ENCODE measurements at places on chromosomes 3 and 15. TPM values are rescaled to one million over a fixed set of nuclear protein-coding genes. Genes with fewer than 3 reads are reported as not detected.

GRCh38 chr3:196207833-196208607 lies 3.2 kb downstream of the ZDHHC19 start:
- no peak for DNase-seq

DNA sequence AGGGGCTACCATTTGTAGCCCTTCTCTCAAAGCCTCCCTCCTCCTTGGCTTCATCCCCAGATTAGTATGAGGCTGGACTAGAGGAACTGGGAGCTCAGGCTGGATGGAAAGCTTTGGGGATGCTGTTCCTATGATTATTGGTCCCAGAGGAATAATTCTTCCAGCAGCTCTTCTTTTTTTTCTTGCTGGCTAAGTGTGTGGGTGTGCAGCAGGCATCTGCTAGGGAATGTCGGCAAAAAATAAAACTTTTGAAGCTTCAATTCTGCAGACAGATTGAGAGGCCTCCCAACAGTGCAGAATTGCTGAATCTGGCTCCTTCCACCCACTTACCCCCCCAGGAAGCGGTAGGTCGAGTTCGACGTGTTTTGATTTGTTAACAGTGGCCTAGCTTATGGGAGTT lies 138.5 kb upstream of the ANKRD28 start:
- DNase-seq = no peak

DNA sequence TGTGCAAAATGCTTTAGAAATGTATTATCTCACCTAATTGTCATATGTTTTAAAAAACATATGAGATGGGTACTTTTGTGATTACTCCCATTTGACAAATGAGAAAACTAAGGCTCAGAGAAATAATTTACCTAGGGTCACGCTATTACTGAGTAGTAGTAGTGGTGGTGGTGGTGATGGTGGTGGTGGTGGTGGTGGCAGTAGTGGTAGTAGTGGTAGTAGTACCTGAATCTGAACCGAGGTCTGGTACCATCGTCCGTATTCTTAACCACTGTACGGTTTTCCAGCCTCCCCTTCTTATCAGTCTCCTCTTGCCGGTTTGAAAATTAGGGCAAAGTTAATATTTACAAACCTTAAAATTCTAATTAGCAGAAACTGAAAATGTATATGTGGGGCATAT lies 102.4 kb downstream of the KLHL25 start:
- DNase-seq = no peak

GRCh38 chr3:58179235-58180098 lies 31.3 kb downstream of the DNASE1L3 start:
- no peak for DNase-seq

Gene DISP2
- polyA plus RNA-seq = 1.4 TPM

Gene PLIN1
- 0.32 TPM for polyA plus RNA-seq

DNA sequence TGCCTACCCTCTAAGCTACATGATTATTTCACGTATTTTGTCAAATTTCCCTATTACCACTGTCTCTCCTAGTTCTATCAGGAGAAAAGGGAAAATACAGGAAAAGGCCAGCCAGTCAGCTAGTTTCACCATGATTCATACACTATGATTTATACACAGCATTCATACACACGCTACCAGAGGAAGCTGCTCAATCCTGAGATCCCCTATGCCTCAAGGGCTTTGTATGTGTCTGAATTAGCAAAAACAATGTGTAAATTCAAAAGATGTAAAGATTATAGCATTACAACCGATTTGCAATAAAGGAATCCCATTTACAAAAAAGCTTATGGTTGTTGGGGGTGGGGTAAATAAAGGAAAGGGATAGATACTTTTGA lies 3.1 kb upstream of the ACKR4 start:
- no peak for DNase-seq

DNA sequence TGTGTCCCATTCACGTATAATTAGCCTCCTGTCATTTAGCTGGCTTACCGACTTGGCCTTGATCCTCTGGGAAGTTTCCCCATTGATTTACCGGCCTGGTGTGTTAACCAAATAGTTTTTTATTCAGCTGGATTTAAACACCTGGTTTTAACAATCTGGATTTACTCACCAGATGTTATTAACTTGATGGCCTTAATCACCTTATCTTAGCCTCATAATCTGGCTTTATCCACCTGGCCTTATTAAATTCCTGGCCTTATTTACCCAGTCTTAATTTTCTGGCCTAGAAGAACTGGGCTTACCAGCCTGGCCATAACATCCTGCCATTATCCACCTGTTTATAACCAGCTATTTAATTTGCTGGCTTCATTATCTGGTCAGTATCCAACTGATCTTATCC lies 89.9 kb downstream of the IL12A start:
- DNase-seq = no peak
